SJCRH30 (cell line): ENCODE measurements at places on chromosomes 2 and 18.

DNA sequence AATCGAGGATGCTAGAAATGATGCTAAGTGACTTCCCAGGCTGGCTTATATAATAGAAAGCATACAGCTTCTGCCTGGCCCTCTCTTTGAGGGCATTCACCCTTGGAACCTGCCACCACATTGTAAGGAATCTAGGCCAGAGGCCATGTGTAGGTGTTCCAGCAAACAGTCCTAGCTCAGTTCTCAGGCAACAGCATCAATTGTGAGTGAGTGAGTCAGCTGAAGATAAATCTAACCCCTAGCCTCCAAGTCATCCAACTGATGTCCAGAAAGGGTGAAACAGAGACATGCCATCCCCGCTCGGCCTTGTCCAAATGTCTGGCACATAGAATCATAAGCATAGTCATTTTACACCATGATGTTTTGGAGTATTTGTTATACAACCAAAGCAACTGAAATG is 324.3 kb upstream of the KLHL14 start:
- DNase-seq: no peak

DNA sequence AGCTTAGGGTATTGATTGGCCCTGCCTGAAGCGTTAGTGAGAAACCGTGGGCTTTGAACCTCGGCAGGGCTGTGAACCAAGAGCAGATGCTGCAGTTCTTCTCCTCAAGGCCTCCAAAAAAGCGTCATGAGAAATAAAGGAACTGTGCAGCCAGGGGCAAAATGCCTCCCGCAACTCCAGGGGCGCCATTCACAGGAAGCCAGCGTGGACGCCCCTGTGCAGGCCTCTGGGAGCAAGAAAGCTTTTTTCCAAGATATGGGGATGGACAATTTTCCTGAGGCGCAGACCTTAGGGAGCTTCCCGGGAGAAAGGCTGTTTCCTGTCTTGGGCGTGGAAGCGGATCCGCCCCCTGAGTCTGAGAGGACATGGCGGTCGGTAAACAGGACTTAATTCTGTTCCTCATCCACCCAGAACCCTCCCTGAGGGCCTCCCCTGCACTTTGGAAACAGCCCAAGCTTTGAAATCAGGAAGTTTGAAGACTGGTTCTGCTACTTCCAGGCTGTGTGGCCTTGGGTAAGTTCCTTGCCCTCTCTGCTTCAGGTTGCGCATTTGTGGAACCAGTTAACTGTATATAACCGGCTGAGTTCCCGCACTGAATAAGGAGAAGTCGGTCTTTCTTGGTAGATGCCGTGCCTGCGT is 29.6 kb upstream of the CABLES1 start:
- DNase-seq: no peak

DNA sequence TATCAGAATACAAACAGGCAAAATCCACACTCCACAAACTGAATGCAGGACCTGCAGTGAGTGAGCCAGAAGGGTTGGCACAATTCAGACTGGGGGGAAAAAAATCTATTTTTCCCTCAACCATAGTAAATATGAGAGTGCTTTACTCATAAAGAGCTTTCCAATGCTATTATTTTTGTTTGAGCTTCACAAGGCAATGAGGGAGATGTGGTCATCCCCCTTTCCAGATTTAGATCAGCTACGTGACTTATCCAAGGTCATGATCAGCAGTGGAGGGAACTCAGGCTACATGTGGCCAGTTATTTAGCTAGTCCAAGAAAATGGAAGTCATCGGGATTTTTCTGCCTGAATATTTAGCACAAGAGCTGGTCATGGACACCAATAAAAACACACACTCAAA is 120.4 kb upstream of the KLF7 start:
- no peak for DNase-seq

DNA sequence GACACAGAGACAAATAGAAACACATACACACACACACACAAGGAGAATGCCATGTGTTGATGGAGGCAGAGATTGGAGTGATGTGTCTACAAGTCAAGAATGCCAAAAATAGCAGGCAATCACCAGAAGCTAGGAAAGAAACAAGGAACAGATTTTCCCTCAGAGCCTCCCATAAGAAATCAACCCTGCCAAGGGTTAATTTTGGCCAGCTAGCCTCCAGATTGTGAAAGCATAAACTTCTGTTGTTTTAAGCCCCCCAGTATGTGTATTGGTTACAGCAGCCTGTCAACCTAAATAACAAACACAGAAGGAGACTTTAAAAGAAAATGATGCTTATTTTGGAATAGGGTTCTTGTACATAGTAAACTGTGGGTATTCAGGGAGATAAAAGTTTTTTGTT is 5.6 kb upstream of the STK39 start:
- DNase-seq: no peak

- DNase-seq: no peak
These were observed 43.1 kb downstream of the CYRIA start for GRCh38 chr2:16622399-16622968.
